ENCODE measurements at places on chromosomes 6 and 20.
A peak's percentile ranks its signal among the peaks of the same experiment; 100 is the strongest.

GRCh38 chr20:38089500-38089899 is 56.0 kb downstream of the RPRD1B start:
- DNase-seq, result no peak

DNA sequence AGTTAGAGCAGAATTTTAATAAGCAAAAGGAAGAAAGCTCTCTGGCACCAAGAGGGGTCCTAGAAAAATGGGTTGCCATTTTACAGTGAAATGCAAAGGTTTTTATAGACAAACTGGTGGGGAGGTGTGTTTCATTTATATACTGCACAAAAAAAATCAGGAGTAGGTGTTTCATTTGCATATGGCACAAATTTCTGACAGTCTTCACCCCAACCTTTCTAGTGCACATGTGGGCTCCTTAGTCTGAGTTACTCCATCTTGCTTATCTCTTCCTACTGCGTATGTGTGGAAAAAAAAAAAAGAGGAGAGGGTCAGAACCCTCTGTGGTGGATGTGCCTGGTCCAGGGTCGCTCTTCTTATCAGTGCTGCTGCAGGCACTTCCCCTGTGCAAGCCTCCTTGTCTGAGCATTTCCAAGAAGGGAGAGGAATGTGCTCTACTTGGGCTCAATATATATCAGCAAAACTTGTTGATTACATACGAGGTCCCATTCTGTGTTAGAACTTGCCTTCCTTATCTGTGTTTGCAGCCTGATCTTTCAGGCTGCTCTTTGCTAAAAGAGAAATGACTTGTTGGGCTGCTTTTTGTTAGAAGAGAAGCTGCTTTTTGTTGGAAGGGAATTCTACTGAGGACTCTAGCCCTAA is 59.0 kb upstream of the MRAP2 start:
- no peak for DNase-seq

DNA sequence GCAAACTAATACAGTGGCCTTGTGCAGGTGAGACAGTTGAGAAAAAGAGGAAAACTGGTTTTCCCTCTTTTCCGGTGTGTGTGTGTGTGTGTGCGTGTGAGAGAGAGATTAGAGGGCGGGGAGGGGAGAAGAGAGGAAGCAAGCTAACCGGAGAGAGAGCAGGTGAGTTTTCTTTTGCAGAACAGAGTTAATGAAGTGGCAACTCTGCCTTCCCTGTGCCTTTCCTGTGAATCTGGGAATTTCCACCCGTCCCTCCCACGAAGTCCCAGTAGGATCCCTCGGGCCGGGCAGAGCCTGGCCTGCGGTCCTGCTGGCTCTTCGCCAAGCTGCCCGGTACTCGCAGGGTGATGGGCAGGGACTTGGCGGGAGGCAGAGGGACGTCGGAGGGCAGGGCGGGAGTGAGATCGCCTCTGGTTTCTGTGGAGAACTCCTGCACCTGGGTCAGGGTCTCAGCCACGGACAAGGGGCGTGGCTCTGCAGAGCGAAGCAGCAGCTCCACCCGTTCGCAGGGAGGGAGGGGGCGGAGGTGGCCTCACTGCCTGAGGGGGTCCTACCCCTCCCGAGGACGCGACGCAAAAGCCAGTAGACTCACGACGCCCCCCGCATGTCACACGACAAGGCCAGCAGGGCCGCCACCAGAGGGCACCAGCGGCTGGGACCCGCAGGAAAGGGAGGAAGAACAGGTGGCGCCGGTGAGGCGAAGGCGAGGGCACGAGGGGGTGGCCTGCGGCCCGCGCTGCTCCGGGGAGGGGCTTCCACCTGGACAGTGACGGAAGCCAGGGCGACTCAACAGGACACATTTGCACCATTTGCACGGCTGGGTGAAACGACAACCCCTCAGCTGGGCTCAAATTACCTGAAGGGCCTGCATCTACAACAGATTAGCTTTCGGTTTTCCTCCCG is 51.2 kb upstream of the RNF182 start:
- DNase-seq, result peak; percentile 35

GRCh38 chr6:45431317-45432065 is 53.8 kb upstream of the SUPT3H start:
- DNase-seq, result no peak

- DNase-seq, result no peak
Measured at GRCh38 chr20:8815208-8815607, 253.7 kb upstream of the PLCB4 start.

- no peak for DNase-seq
Measured at GRCh38 chr6:5072440-5072839, 12.7 kb upstream of the PPP1R3G start.

DNA sequence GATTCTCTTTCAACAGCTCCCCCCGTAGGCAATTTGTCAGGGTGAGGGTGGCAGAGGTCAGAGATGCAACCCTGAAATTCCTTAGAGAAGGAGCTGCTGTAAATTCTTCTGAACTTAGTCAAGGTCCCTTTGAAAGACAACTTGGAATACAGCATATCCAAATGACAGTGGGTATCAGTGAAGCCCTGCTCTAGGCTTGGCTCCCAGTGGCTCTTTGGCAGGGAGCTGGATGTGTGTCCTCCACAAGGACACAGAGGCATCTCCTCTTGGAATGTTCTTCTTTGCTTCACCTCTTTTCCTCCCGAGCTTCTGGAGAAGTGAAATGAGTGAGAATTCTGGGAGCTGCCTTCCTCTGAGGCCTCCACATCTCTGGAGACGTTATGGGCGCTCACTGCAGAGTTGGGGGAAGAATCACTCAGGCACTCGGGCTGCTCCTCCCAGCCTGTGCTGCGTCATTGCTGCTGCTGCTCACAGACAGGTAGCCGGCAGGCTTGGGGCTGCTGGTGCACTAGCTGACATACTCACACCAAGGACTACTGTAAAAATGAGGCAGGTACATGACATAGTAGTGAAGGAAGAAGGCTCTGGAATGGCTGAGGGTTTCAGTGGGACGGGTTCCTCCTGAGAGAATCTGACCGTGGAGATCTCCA is 34.1 kb downstream of the DYNLT1 start:
- DNase-seq, result no peak

GRCh38 chr20:49285233-49285668 is 7.4 kb upstream of the ZNFX1 start:
- no peak for DNase-seq

- no peak for DNase-seq
Measured at GRCh38 chr6:109059571-109060021, 35.0 kb downstream of the SESN1 start.

DNA sequence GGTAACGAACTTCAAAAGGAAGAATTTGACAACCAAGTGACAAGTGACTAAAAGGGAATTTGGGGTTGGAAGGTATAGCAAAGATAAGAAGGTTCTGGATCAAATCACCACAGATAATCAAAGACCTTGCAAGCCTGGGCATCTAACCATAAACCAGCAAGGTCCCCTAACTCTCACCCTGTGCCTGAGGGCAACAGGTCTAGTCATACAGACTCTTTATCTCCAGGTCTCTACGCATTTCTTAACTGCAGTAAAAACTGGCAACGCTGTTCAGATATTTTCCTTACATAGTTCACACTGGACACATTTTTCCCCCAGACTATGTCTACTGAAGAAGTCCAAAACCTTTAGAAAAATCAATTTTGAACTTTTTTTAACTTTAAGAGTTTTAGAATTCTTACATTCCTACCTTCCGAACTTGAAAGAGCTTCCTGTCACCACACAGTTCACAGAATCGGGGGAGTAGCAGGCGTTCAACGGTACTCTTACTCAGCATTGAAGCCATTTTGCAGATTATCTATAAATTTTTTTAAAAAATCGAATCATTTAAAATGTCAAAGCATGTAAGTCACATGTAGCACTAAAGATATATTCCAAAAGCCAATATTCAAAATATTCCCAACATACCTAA is 23.0 kb upstream of the ANKRD60 start:
- no peak for DNase-seq

- DNase-seq, result no peak
Measured at GRCh38 chr6:111486475-111486874, 3.5 kb upstream of the REV3L start.

DNA sequence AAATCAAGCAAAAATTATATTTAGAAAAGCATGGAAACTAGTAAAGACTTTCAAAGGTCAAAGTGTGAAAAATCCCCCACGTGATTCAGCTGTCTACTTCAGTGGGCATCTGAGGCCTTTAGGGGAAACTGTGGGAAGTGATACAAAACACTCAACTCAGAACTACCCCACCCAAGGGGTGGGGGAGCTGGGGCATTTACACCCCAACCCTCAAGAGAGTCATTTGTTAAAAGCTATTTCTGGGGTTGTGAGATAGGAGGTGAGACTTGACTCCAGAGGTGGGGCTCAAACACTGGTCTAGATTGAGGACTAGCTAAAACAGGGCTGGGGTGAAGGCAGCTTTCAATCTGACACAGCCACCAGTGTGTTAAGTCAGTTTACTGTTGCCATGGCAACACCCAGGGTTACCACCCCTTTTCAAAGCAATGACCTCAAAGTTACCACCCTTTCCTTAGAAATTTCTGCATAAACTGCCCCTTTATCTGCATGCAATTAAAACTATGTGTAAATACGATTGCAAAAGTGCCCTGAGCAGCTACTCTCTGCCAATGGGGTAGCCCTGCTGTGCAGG is 9.9 kb upstream of the GTSF1L start:
- no peak for DNase-seq

- DNase-seq, result no peak
Measured at GRCh38 chr6:170088582-170088955, 202.3 kb downstream of the DLL1 start.

- no peak for DNase-seq
Measured at GRCh38 chr6:134115715-134116074, 63.3 kb upstream of the SLC2A12 start.

- no peak for DNase-seq
Measured at GRCh38 chr6:44896701-44897100, 431.4 kb upstream of the RUNX2 start.

- no peak for DNase-seq
Measured at GRCh38 chr6:37338745-37339255, 15.0 kb upstream of the RNF8 start.

DNA sequence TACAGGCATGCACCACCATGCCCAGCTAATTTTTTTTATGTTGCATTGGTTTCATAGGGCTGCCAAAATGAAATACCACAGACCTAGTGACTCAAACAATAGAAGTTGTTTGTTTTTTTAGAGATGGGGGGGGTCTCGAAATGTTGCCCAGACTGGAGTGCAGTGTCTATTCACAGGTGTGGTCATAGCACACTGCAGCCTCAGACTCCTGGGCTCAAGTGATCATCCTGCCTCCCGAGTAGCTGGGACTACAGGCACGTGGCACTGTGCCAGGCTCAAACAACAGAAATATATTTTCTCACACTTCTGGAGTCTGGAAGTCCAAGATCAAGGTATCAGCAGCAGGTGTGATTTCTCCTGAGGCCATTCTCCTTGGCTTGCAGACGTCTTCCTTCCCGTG is 6.6 kb upstream of the SLC16A10 start:
- no peak for DNase-seq

- no peak for DNase-seq
Measured at GRCh38 chr6:137102851-137103492, 58.2 kb upstream of the IL20RA start.

GRCh38 chr6:53244399-53244931 is 95.8 kb upstream of the GCM1 start:
- DNase-seq, result no peak

- DNase-seq, result no peak
Measured at GRCh38 chr20:52953020-52953419, 19.1 kb upstream of the TSHZ2 start.

GRCh38 chr6:137589067-137589848 is 95.1 kb upstream of the OLIG3 start:
- DNase-seq, result no peak

- DNase-seq, result no peak
Measured at GRCh38 chr6:3237761-3238662, 10.6 kb upstream of the TUBB2B start.

DNA sequence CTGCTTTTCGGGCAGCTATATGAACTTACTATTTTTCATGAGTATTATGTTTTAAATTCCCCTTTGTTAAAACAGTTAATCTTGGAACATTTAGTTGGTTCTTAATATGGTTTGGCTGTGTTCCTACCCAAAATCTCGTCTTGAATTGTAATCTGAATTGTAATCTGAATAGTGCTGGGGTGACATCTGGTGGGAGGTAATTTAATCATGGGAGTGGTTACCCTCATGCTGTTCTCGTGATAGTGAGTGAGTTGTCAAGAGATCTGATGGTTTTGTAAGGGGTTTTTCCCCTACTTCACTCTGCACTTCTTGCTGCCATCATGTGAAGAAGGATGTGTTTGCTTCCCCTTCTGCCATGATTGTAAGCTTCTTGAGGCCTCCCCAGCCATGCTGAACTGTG is 305.4 kb upstream of the MAP3K7 start:
- DNase-seq, result no peak

Data from stimulated activated CD4-positive, alpha-beta T cell treated with anti-CD3 and anti-CD28 coated beads, Interleukin-1b, Interleukin-23, amount 100 ng/mL, for 1 hour (primary cell).